ENCODE measurements at places on chromosomes 5 and 9.

- no peak for DNase-seq
These were observed 29.0 kb upstream of the BOD1 start for GRCh38 chr5:173645437-173645807.

DNA sequence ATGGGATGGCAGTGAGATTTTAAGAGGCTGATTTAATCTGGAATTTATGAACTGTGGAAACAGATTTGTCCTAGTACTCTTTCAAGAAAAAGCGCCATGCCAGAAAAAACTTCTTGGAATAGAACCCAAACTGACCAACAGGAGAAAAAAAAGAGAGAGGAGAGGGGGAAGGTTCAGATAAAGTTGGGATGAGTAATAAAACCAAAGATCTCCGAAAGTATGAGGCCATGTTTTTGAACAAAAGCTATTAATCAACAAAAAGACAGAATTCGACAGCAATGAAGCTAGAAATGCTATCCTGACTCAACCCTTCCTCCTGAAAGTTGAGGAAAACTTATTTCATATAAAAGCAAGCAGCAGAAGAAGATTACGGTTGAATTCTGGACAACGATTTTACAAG lies 135.5 kb downstream of the CEMIP2 start:
- no peak for DNase-seq

DNA sequence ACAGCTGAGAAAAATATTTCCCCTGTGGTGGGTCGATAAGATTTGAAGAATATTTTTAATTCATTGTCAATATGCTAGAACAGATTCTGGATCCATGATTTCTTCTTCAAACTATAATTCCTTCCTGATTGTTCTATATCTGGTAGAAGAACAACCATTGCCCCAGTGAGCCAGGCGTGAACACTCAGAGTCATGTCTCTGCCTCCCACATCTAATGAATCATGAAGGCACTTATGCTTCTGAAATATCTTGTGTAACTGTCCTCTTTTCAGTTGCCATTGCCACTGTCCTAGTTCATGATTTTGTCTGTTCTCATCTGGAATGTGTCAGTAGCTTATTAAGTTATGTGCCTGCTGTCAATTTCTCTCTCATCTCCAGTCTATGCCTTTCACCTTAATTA lies 40.0 kb downstream of the GABRG2 start:
- no peak for DNase-seq

DNA sequence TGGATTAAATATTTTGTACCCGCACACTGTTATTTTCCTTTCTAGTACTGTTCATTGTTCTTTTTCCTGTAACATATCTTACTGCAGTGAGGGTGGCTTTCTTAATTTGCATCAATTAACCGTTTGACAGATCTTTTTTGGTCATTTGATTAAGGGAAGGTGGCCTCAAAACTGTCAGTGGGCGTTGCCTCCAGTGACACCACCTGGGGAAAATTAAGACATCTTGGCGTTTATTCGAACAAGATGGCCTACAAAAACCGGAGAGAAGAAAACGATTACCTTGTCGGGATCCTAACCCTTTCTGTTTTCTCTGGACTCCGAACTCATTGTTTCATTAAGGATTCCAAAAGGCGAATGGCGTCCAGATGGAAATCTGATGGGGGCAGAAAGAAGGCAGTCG lies 2.0 kb downstream of the BASP1 start:
- no peak for DNase-seq

DNA sequence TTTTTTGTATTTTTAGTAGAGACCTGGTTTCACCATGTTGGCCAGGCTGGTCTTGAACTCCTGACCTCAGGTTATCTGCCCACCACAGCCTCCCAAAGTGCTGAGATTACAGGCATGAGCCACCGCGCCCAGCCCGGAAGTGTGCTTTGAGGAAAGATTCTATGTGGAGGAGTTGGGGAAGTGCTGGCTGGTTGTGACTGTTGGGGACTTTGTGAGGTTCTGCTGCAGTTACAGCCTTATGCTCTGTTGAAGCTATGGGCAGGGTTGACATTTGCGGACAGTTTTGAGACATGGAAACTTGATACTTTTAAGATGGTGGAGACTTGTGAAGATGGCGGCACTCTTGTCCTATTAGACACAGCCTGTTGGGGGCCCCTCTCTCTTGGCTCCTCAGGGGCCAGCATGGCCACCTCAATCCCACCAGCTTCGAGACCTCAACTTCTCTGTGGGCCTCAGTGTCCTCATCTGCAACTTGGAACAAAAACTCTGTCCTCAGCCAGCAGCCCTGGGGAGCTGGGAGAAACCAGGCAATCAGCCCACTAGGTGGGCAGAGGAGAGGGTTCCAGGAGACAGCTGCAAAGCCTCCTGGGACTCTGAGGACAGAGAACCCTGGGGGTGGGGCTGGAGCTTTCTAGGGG lies 24.9 kb downstream of the C9orf50 start:
- no peak for DNase-seq

DNA sequence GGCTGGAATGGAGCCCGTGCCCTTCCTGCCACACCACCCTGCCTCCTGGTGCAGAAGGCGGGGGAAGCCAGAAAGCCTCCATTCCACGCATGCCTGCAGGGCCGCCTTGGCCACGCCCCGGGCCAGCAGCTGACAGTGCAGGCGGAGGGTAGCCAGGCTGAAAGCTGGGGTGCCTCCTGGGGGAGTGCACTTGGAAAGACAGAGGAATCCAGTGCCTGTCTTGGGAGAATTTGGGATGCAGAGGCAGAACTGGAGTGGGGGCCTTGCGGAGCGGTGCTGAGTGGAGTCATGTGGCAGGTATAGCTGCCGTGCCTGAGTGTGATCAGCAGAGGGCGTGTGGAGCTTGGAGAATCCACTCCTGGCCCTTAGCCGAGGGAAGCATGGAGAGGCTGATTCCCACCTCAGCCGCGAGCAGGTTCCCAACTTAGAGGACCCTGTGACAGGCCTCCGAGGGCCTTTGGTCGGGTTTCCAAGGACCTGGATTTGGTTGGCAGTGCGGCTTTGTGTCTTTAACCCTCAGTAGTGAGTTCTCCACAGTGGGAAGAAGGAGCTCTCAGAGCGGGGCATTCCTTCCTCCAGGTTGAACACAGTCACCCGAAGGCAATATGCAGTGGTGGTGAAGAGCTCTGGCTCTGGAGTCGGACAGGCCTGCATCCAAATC lies 9.1 kb upstream of the URM1 start:
- DNase-seq: peak; percentile 75

- DNase-seq: no peak
These were observed 715.5 kb downstream of the CETN3 start for GRCh38 chr5:89694026-89694550.

- no peak for DNase-seq
These were observed 410.7 kb downstream of the DMRTA1 start for GRCh38 chr9:22857316-22857715.

- no peak for DNase-seq
These were observed 60.5 kb downstream of the ERCC6L2 start for GRCh38 chr9:95935861-95936578.

- DNase-seq: no peak
These were observed 592.5 kb upstream of the CLINT1 start for GRCh38 chr5:158451203-158451992.

GRCh38 chr5:168334695-168335094 lies 43.2 kb downstream of the WWC1 start:
- DNase-seq: no peak

- DNase-seq: no peak
These were observed 42.7 kb downstream of the OR2V1 start for GRCh38 chr5:181088289-181088688.

DNA sequence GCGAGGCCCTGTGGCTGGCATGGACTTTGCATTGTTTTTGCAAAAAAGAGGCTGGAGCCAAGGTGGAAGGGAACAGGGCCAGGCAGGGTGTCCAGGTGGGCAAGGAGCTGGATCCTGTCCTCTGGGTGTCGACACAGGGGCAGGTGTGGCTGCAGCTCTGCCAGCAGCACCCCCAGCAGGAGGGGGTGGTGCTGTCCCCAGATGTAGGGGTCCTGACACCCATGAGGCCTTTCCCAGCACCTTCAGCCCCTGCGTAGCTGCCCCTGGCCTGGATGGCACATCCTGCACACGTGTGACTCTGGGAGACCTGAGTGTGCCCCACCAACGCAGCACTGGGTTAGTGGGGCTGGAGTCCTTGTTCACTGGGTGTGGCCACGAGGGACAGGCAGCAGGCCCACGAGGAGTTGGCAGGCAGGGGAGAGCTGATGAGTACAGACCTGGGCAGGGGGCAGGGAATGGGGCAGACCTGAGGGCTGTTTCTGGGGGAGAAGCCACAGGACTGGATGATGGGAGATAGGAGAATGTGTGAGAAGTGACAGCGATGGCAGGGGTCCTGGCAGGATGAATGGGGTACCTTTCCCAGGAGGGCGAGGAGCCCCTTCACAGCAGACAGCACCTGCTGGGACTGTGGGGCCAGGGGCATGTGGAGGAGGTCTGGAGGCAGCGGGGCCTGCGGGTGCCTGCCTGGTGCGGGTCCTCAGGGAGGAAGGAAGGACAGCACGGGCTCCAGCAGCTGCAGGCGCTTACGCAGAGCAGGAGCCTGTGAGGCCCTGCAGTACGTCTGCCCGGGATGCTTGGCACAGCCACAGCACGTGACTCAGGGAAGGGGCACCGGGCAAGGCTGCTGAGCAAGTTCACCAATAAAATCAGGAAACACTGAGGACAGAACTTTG lies 3.6 kb upstream of the RASGEF1C start:
- DNase-seq: no peak

- DNase-seq: no peak
These were observed 213.3 kb downstream of the CDK5RAP2 start for GRCh38 chr9:120366644-120367019.

DNA sequence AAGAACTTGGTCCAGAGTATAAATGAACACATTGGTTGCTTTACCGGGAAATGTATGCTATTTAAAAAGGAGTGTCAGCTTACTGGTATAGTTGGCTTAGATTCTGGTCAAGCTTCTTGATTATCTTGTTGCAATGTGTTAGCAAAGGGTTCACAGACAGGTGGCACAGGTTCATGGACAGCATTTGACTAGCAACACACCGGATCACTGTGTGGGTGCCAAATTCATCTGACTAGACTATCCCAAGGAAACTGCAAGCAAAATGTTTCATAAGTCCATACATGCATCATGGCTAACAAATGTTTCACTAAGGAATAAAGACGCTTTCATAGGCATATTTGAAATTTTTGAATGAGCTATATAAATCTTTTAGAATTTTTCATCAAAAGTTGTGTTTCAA lies 274.1 kb downstream of the PLK2 start:
- DNase-seq: no peak

DNA sequence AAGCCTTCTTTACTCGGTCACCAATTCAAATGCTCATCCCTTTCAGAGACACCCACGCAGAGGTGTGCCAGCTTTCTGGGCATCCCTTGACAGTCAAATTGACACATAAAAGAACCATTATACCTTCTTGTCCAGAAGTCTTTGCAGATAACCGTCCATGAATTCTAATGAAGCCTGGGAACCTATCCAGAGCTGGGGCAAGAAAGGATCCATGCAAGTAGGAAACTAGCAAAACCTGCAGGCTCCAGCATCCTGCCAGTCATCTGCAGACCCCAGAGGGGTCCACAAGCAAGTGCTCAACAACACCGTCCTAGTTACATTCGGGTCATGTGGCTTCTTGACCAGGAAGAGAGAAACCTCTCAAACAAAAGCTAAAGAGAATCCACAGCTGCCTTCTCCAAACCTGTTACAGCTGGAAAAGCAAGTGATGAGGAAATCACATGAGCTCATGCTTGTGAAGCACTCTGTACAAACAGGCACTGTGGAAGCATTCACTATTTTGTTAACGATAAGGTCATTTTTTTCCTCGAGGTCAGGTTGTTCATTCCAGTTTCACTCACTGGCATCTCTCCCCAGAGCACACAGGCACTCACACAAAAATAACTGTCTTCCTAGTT lies 80.2 kb upstream of the DMRT1 start:
- DNase-seq: no peak

GRCh38 chr5:139137697-139138096 lies 60.5 kb downstream of the SIL1 start:
- DNase-seq: no peak

DNA sequence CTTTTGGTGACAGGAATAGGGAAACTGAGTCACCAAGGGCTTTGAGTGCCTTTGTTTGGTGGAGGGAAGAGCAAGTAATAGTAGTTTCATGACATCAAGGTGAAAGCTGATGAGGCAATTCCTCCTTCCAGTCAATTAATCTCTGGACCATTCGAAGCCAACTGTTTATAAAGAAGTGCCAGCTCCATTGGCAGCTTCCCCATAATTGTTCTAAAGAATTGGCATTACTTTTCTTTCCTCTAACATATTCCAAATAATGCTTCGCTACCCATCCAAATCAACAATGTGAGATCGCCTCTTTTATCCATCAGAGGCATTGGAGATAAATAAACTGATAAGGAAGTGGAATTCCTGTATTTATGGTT lies 132.4 kb downstream of the NPR3 start:
- no peak for DNase-seq

DNA sequence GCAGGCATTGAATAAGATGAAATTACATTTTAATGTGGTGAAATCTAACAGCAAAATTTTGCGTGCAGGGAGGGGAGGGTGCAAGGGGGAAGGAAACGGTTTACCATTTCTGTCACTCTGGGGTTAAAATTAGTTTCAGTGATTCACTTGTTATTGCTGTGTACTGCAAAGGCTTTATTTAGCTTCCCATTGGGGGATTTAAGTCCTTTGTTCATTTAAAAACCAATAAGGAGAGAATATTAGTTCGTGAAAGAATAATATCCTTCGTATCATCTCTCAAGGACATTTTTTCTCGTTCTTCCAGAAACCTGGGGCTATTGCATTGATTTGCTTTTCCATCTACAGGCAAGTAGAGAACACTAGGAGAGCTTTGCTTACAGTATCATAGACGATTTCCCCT lies 667.8 kb upstream of the RGMB start:
- DNase-seq: no peak

GRCh38 chr9:96209407-96210271 lies 92.3 kb downstream of the HSD17B3 start:
- no peak for DNase-seq

DNA sequence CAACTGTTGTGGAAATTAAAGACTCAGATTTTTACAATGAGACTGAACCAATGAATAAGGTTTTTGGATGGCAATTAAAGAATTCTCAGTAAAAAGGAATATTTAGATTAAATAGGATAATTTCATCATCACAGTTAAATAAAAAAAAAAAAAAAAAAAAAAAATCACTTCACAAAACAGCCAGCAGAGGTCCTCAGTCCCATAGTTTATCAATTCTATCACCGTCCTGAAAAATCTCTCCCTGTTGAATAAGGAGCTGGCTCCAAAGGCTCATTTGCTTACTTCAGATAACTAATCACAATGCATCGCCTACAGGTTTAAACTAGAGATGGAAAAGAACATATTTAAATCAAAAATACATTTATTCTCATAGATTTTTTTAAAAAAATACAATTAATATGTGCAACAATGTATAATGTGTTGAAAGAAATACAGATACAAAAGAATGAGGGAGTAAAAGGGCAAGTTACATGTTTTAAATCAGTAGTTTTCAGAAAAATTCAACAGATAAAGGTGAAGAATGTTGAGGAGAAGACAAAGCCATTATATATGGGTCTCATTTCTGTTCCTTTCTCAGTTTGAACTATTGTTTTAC lies 175.8 kb upstream of the CHD1 start:
- DNase-seq: peak; percentile 16

GRCh38 chr9:4096121-4096520 lies 203.7 kb downstream of the GLIS3 start:
- no peak for DNase-seq

GRCh38 chr5:172645271-172646055 lies 4.4 kb downstream of the NEURL1B start:
- DNase-seq: no peak
